ENCODE measurements at places on chromosomes 2 and 18.

GRCh38 chr2:56088411-56088810, 95.4 kb upstream of the CCDC85A start:
- DNase-seq = no peak

DNA sequence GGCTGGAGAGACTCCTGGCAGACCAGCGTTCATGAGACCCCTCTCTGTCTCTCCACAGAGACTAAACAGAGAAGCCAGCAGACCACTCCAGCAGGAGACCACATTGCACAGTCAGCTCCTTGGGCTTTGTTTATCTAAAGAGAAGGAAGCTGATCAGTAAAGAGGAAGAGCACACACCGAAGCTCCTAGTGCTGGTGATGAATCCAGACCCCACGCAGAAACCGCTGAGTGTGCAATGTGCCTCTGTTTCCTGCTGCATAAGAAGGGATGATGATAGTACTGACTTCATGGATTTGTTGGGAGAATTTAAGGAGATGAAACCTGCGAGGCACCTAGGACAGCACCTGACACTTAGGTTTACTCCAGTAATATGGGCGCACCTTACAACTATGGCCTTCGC, 544.1 kb upstream of the ID2 start:
- no peak for DNase-seq

- DNase-seq = no peak
These were observed 93.1 kb downstream of the ARL4C start for GRCh38 chr2:234403751-234404150.

- peak; percentile 60 for DNase-seq
These were observed at the start of gene FER1L5 for GRCh38 chr2:96642564-96643360. TSS of gene FER1L5 (plus strand) at chr2:96642764. CDS start at chr2:96642837, 73 bp downstream.

- DNase-seq = no peak
These were observed 23.9 kb upstream of the SPATA3 start for GRCh38 chr2:230972046-230972445.

- DNase-seq = no peak
These were observed 15.6 kb downstream of the CHMP1B start for GRCh38 chr18:11866764-11867163.

DNA sequence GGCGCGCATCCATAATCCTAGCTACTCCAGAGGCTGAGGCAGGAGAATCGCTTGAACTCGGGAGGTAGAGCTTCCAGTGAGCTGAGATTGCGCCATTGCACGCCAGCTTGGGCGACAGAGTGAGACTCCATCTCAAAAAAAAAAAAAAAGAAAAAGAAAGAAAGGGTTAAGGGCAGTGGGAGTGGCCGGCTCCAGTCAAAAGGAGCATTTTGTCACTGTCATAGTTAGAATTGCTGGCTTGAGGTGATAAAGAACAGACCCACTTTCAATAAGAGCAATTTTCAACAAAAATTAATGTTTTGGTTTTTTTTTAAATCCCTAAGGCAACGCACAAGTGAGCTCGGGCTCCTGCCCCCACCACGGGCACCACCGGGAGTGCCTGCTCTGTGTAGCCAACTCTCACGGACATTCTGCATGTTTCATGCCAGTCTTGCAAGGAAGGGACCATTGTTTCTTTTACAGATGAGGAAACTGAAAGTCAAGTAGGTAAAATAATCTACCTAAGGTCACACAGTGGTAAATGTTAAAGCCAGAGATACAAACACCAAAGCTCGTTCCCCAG, 8.5 kb downstream of the CIB4 start:
- DNase-seq = no peak

DNA sequence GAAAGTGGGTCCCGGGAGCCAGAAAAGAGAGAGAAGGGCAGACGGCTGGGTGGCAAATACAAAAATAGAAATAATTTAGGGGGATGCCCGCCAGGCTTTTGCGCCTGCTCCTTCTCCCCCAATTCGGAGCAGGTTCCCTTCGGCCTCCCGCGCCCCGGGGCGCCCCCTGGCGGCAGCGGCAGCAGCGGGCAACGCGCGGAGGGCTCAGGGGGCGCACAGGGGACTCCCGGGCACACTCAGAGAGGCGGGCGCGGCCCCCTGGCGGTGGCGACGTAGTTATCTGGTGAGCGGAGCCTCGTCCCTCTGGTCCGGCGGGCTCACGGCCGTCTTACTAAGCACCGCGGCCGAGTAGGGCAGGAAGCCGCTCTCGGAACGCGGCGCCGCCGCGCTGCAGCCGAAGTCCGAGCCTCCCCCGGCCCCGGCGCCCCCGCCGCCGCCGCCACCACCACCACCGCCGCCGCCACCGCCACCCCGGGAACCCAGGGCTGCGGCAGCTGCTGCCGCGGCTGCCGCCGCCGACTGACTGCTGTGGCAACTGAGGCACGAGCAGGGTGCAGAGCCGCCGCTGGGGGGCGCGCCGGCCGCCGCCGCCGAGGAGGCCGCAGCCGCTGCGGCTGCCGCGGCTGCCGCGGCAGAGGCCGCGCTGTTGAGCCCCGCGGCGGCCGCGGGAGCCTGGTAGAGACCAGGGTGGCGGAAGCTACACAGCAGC, 3.8 kb downstream of the EVX2 start:
- DNase-seq = peak; percentile 58

DNA sequence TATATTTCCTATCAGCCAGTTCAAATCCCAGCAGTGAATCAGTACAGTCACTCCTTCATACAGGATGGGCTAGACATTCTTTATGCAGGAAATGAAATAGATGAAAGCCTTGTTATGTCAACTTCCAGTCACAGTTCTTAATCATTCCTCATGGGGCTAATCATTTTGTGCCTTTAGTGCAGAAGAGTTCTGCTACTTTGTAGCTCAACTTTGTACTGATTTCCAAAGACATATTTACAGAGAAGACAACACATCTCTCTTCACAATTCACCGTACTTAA, 593.9 kb upstream of the NETO1 start:
- no peak for DNase-seq

DNA sequence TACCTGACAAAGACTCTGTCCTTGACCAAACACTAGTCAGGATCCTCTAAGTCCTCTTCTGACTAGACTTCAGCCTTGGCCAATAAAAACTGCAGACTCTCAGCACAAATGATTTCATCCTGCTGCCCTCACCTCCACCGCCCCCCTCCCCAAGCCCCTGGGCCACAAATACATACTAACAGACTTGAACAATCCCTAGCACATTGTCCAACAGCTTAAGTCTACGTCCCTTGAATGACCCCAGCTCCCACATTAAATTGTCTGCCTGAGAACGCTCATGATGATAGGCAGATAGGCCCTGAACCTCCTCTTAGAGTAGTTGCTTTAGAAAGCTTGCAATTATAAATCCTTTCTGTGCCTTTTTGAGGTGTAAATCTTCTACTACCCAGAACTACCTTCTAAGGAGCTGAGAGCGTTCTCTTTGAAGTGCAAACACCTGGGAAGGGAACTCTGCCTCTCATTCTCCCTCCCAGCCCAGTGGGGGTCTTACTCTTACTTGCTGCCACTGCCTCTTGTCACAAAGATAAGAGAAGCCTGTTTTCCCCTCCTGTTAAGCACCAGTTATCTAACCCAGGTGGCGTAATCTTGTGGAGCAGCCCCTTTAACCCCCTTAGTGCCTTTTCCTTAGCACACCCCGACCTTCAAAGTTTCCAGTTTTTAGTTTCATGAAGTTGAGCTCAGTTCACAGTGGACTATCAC, 1225.6 kb downstream of the LRP1B start:
- no peak for DNase-seq

GRCh38 chr2:227406177-227407031, 18.7 kb upstream of the SCYGR1 start:
- peak; percentile 77 for DNase-seq

GRCh38 chr18:4016391-4017049, 438.6 kb downstream of the DLGAP1 start:
- no peak for DNase-seq
